Peyer's patch (tissue), 4 donors: ENCODE measurements at places on chromosomes 5 and 9. TPM values are rescaled to one million over a fixed set of nuclear protein-coding genes. Genes with fewer than 3 reads are reported as not detected.

The NFIB gene
- 163 TPM for total RNA-seq

The PGM5 gene
- total RNA-seq: 30.5 TPM

The SLC34A1 gene
- 0.35 TPM for total RNA-seq

The TAF1L gene
- total RNA-seq: not detected

The SAPCD2 gene
- 7.3 TPM for total RNA-seq

The ADAMTS16 gene
- total RNA-seq: not detected

The SAXO1 gene
- total RNA-seq: not detected

The ECM2 gene
- 10.7 TPM for total RNA-seq

GRCh38 chr9:124410321-124410913 is 4.8 kb downstream of the PSMB7 start:
- no peaks in the 10 kb centered on the region for H3K36me3 ChIP-seq
- no peak for DNase-seq
- H3K27ac ChIP-seq: no peak overlapping the region

- H3K27me3 ChIP-seq: no peaks in the 10 kb centered on the region
- H3K36me3 ChIP-seq: no peaks in the 10 kb centered on the region
- peak overlapping the region; percentile 26 for H3K27ac ChIP-seq
- H3K4me1 ChIP-seq: no peaks in the 10 kb centered on the region
- DNase-seq: no peak
- no peak overlapping the region for H3K4me3 ChIP-seq
Observed at GRCh38 chr9:96514800-96515158, 64.8 kb downstream of the HABP4 start.

- H3K4me1 ChIP-seq: no peaks in the 10 kb centered on the region
- H3K27ac ChIP-seq: no peak overlapping the region
- H3K4me3 ChIP-seq: no peak overlapping the region
- H3K27me3 ChIP-seq: no peaks in the 10 kb centered on the region
- H3K36me3 ChIP-seq: no peaks in the 10 kb centered on the region
- no peak for DNase-seq
Observed at GRCh38 chr5:84088996-84089395, 295.7 kb downstream of the EDIL3 start.

DNA sequence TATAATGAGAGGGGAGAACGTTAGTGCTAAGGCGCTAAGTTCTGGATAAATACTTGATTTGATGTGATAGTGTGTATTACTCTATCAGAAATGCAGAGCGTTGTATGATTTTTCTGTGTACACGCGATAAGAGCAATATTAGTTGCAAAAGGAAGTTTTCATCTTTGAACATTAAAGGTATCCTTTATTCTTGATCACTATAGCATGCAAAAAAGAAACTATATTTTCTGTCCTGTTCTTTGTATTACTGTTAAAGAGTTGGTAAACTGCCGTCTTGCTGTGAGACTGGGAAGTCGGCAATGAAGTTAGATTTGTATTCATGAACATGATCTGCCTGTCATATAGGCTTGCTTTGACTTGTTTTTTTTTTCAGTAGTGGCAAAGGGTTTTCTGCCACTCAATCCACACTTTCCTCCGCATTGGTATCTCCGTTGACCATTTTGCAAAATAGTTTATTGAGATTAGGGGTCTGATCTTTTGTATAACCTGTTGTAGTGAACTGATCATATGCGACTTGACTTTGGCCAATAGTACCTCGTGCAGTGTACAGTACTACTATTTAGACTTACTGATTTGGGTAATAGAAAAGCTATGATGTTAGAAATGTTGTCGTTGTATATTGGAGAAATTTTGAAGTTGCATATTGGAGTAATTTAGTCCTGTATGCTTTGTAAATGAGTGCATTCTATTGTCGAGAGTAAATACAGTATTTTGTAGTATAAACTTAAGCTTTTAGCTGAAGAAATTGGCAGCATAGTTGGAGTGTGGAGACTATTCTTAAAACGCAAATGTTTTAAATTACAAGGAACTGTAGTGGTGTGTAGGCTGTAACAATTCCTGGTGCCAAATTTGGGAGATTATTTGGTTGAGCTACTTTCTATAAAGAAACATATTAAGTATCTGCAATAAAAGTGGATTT is 1.7 kb downstream of the DENND4C start:
- no peaks in the 10 kb centered on the region for H3K4me1 ChIP-seq
- DNase-seq: no peak
- no peaks in the 10 kb centered on the region for H3K27me3 ChIP-seq
- H3K36me3 ChIP-seq: no peaks in the 10 kb centered on the region

GRCh38 chr9:114532561-114533237 is 27.4 kb upstream of the WHRN start:
- H3K27me3 ChIP-seq: no peaks in the 10 kb centered on the region
- H3K4me3 ChIP-seq: no peak overlapping the region
- no peak for DNase-seq

DNA sequence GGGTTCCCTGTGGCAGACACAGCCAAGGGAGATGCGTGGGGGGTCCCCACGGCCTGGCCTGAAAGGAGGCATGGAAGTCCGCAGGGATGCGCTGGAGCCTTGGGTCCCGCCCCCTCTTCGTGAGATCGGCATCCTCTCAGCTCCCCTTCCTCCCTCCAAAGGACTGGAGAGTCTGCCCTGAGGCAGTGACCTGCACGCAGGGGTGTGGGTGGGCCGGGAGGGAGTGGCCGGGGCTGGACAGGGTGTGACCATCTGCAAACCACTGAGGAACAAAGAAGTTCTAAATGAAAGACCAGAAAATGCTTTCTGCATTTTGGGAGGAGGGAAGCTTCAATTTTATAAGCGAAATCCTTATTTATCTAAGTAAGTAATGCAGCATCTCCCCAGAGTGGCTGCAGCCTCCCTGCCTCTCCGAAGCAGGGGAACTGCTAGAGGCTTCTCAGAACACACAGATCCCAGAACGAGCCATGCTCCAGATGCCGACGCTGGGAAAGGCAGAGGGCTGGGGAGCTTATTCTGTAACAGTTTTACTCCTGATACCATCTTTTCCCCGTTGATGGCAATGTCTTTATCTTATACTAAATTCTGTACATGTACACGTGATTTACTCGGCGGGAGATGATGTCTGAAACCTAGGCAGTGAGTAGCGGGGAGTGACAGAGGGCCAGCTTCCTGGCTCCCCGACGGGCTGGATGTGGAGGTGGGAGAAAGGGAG is 221.7 kb downstream of the FANCC start:
- H3K4me1 ChIP-seq: peaks cover 5% of the 10 kb centered on the region
- H3K4me3 ChIP-seq: no peak overlapping the region
- H3K36me3 ChIP-seq: peaks cover 8% of the 10 kb centered on the region
- H3K27me3 ChIP-seq: no peaks in the 10 kb centered on the region

DNA sequence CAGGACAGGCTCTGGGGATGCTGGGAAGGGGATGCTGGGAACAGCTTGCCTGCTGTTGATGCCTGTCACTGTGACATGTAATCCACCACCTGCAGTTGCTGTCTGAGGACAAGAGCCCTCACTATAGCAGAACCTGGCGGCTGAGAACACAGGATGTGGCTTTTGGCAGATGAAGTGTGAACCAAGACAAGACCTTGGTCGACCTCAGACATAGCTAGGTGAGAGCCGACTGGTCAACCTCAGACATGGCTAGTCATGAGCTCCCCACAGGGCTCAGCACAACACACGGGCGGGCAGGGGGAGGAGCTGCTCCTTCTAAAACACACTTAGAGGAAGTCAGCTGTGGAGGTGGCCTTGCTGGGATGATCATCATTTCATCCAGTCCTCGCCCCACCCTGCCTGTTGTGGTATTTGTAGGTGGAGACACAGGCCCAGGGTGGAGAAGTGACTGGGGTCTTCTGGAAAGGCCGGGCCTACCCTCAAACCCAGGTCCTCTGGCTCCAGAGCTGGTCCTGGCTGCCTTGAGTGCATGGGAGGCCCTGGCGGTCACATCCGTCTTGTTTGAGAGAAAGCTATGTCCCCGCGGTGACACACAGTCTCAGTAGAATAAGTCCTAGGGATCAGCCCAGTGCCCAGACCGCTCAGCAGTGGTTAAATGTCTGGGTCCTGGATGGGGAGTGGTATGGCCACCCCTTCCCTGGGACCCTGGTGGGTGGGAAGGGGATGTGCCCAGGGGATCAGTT is 6.1 kb downstream of the SUSD3 start:
- no peak for DNase-seq
- peaks cover 51% of the 10 kb centered on the region for H3K4me1 ChIP-seq

GRCh38 chr9:108579757-108580439 is 275.9 kb downstream of the ACTL7B start:
- no peak overlapping the region for H3K27ac ChIP-seq
- no peaks in the 10 kb centered on the region for H3K36me3 ChIP-seq
- no peak overlapping the region for H3K4me3 ChIP-seq
- no peak for DNase-seq
- H3K4me1 ChIP-seq: no peaks in the 10 kb centered on the region
- H3K27me3 ChIP-seq: no peaks in the 10 kb centered on the region

GRCh38 chr5:1015507-1015906 is 6.9 kb downstream of the NKD2 start:
- no peaks in the 10 kb centered on the region for H3K4me1 ChIP-seq
- H3K27me3 ChIP-seq: no peaks in the 10 kb centered on the region
- no peak overlapping the region for H3K27ac ChIP-seq
- no peak overlapping the region for H3K4me3 ChIP-seq
- H3K36me3 ChIP-seq: no peaks in the 10 kb centered on the region

DNA sequence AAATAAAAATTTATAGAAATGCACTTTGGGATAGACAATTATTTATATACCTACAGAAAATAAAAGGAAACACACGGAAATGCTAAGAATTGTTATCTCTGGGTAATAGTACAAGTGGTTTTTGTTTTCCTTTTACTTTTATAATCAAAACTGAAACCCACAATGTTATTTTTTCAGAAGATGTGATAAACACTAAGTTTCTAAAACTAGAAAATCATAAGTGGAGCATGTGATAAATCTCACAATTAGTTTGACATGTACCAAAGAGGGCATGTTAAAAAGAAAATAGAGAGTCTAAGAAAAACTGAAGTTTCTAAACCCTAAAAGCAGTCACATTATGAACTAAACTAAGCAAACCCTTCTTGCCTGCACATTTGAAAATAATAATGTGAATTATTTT is 61.1 kb downstream of the OXCT1 start:
- no peak overlapping the region for H3K27ac ChIP-seq
- no peaks in the 10 kb centered on the region for H3K4me1 ChIP-seq
- H3K4me3 ChIP-seq: no peak overlapping the region
- no peaks in the 10 kb centered on the region for H3K27me3 ChIP-seq

- H3K27ac ChIP-seq: no peak overlapping the region
- H3K4me3 ChIP-seq: no peak overlapping the region
- no peaks in the 10 kb centered on the region for H3K4me1 ChIP-seq
- H3K27me3 ChIP-seq: no peaks in the 10 kb centered on the region
Observed at GRCh38 chr9:126955811-126956210, 41.2 kb downstream of the RALGPS1 start.

- no peak overlapping the region for H3K27ac ChIP-seq
- H3K27me3 ChIP-seq: no peaks in the 10 kb centered on the region
Observed at GRCh38 chr9:106339882-106340281, 523.1 kb upstream of the ZNF462 start.

GRCh38 chr9:114460513-114461199 is 44.6 kb downstream of the WHRN start:
- no peaks in the 10 kb centered on the region for H3K27me3 ChIP-seq
- no peak overlapping the region for H3K4me3 ChIP-seq
- no peak for DNase-seq
- H3K4me1 ChIP-seq: no peaks in the 10 kb centered on the region
- no peak overlapping the region for H3K27ac ChIP-seq

DNA sequence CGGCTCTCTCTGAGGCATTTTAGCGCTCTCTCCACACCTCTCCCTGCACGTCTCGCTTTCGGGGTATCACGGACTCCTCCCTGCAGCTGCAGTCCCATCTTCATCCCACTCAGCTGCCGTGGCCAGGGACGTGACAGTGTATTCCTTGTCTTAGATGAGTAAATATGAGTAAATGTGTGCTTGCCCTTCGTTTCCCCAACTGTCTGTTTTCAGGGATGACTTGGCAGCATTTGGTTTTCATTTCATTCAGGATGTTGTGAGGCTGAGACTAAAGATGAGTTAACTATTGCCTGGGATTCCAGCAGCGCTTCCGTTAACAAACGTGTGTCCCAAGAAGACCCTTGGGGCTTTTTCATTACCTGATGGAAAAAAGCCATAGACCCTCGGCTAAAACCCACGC is 29.5 kb downstream of the GDNF start:
- no peak for DNase-seq
- no peaks in the 10 kb centered on the region for H3K36me3 ChIP-seq
- no peaks in the 10 kb centered on the region for H3K4me1 ChIP-seq
- no peaks in the 10 kb centered on the region for H3K27me3 ChIP-seq
- H3K27ac ChIP-seq: no peak overlapping the region

DNA sequence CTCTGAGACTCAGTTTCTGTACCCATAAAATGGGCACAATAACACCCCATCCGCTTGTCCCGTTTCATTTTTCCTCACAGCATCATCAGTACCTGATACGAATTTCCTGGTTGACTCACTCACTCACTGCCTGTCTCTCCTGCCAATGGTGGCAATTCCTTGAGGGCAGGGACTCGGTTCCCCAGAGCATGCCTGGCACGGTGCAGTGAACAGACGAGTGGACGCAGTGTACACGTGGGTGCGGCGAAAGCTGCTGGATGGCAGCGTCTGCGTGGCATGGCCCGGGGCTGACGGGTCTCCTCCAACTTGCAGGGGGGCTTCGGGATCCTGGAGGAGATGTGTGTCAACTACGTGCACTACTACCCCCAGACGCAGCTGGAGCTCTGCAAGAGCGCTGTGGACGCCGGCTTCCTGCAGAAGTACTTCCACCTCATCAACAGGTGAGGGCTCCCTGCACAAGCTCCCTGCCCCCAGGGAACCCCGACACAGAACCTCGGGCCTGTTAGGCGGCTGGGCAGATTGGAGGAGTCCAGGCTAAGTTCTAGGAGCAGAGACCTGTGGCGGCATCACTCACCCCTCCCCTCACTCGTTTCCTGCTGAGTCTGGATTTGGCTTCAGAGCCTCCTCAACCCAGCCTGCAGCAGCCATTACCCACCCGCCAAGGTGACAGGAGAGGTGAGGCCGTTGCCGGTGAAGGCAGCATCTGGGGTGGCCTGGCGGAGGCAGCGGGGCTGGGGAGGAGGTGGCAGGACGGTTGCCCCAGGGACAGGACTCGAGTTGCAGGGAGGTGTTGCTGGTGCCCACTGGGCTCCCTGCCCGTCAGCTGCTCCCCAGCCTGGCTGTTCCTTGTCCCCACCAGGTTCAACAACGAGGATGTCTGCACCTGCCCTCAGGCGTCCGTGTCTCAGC is 20.3 kb downstream of the DBH start:
- H3K4me1 ChIP-seq: no peaks in the 10 kb centered on the region
- H3K36me3 ChIP-seq: no peaks in the 10 kb centered on the region
- H3K27me3 ChIP-seq: no peaks in the 10 kb centered on the region
- no peak for DNase-seq
- no peak overlapping the region for H3K4me3 ChIP-seq

- H3K36me3 ChIP-seq: peaks cover 14% of the 10 kb centered on the region
- no peak overlapping the region for H3K27ac ChIP-seq
- H3K4me1 ChIP-seq: no peaks in the 10 kb centered on the region
- no peak for DNase-seq
Observed at GRCh38 chr9:2788919-2789318, 55.0 kb downstream of the PUM3 start.

- peak overlapping the region; percentile 16 for H3K4me3 ChIP-seq
- no peaks in the 10 kb centered on the region for H3K36me3 ChIP-seq
- H3K4me1 ChIP-seq: peaks cover 3% of the 10 kb centered on the region
- peak; percentile 87 for DNase-seq
- H3K27me3 ChIP-seq: no peaks in the 10 kb centered on the region
Observed at GRCh38 chr5:177366528-177367322, 9.0 kb downstream of the RGS14 start.
